ENCODE measurements at places on chromosomes 6 and 20.

DNA sequence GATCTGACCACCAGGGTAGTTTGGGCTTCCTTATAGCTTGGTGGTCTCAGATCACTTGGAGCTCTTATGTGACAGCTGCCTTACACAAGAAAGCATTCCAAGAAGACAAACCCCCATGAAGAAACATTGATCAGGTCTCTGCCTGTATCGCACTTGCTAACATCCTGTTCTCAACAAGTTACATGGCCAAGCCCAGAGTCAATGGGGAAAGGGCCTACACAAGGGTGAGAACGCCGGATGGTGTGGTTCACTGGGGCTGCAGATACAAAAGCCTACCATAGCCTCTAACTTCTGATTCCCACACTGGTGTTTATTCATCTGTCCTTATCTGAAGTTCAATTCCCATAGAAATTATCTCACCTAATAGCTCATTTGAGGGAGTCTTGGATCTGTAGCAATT, 235.5 kb downstream of the SYNDIG1 start:
- DNase-seq = no peak

DNA sequence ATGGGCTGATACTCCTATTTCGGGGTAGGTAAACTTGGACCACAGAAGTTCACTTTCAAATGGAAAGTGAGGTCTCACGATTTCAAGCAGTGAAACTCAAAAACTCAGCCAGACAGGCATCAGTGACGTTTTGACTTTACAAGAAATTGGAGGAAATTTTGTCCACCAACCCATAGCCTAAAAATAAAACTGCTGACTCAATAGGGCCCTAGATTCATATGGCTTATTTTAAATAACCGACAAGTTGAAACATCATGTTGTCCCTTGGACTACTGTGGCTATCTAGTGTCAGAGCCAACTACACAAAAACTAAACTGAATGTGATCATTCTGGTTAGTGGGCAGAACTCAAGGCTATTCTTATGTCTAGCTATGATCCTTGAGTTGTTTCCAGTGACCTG, 486.3 kb downstream of the GRIK2 start:
- no peak for DNase-seq

- DNase-seq = no peak
These were observed 256.9 kb upstream of the SASH1 start for GRCh38 chr6:148085631-148086331.

DNA sequence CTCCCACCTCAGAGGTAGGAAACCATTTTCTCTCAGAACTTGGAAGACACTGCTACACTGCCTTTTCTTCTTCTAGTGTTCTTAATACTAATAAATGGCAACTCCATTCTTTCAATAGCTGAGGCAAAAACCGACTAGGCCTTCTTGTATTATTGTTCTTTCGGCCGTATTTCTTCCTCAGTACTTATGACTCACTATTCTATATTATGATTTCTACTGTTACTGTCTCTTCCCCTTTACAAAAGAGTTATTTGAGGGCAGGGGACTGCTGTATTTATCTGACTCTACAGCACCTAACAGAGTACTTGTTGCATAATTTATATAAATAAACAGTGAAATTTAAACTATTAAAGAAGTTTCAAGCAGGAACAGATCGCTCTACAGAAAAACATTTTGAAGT, 3.1 kb downstream of the DNAAF9 start:
- DNase-seq = no peak

DNA sequence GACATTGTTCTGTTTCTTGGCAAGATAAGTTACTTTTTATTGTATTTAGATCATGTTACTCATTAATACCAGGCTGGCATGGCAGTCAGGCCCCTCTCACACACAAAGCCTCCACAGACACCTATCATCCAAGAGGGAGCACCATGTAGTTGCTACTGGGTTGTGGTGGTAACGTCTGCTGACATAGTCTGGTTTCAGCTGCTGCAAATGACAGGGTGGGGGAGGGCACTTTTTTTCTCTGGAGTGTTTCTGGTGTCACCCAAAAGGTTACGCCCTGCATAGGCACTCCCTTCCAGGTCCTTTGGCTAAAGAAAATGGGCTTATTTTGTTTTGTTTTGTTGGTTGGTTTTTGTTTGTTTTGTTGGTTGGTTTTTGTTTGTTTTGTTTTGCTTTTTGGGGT, 236.4 kb upstream of the RIMS1 start:
- peak; percentile 2 for DNase-seq

DNA sequence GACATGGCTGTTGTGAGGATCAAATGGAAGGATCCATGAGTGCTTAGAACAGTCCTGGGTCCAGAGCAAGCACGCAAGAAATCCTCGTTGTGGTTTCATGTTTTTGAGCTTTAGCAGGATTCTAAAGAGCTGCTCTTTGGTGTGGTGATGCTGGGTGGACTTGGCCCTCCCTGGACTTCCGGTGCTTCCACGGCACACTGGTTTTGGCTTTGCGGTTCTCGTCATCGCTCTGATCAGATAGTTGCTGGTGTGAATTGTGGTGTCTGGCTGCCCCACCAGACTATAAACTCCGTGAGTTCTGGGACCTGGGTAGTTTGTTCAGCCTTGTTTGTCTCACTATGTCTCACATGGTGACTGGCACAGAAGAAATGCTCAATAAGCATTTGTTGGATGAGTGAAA, 3.3 kb downstream of the HNF4A start:
- no peak for DNase-seq

DNA sequence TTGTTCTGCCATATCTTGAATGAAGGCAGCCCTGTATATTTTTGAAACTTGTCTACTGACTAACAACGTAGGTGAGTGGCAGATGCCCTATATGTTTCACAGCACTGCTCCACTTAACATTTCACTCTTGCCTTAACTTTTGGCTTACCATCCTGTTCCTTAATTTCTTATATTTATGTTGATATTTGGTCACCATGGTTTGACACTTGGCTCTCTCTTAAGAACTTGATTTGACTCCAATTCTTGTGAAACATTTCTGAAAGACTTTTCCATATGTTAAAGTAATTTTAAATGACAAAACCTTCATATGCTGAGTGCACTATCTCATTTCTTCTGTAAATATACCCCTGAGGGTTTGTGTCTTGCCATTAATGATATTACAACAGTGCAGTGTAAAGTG, 434.3 kb upstream of the IMPG1 start:
- no peak for DNase-seq

DNA sequence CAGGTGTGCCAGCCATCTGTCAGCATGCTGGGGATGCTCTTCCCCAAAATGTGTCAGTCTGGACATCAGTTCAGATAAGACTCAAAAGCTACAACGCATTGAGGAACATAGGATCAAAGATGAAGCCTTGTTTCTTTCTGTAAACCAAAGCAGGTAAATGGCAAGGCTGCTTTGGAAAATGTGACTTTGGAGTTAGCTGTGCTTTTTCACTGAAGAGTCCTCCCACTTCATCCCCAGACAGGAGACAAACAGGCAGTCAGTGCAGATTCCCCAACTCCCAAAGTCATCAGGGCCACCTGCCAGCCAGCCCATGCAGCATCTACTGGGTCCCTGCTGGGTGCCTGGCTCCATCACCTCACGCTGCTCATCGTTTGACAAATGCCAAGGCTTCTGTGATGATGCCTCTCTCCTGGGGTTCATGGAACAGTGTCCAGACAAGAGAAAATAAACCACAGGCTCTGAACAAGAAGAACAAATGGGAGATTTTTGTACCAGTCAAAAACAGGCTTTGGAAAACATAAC, 205.0 kb upstream of the BTBD3 start:
- no peak for DNase-seq

DNA sequence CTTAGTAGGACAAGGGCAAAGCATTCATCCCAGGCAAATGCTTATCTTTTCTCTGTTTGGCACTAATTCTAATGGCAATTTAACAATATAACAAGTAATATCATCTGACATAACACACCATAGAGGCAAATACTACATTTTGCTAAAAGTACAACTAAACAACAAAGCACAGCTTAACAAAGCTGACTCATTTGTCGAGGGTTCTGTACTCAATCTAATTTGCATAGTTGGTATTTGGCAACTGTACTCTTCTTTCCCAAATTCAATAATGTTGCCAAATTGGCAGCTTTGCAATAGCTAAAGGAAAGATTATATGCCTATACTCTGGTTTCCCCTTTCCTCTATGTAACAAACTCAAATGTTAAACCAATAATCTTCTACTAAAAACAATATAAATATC, 461.0 kb downstream of the PKHD1 start:
- no peak for DNase-seq

DNA sequence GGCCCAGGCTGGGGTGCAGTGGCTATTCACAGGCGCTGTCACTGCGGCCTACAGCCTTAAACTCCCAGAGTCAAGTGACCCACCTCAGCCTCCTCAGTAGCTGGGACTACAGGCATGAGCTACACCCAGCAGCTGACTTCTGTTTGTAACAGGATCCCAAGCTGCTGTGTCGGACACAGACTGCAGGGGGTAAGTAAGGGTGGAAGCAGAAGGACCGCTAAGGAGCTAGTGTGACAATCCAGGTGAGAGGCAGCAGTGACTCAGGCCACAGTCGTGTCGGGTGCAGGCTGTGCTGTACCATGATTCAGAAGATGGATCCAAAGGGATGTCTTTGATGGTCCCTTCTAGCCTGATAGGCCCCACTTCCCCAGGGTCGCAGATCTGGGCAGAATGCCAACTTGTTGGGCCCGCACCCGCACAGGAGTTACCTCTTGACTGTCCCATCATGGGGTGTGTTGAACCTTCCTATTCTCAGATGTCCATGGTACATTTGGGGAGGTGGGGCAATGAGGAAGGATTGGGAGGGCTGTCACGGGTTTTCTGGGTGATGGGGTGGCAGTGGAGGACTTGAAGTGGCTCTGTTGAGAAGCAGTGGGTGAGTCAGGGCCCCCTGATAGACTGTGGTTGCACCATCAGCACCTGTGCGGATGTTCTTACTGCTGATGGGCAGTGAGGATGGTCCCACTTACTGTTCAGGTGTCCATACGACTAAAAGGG, 25.3 kb downstream of the AAR2 start:
- no peak for DNase-seq

DNA sequence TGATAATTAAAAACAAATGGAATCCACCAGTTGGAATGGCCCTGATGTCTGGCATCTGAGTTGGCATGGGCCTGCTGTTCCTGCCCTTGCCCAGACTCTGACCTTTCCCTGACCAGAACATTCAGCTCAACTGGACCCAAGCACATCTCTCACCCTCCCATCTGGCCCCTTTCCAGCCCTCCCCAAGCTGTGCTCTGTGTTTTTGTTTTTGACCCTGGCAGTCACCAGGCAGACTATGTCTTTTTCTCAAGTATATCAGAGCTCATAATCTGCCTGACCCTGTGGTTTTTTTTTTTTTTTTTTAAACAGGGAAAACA, 117.6 kb downstream of the TRDN start:
- DNase-seq = no peak

GRCh38 chr20:51054233-51054632, 31.3 kb upstream of the KCNG1 start:
- DNase-seq = no peak

DNA sequence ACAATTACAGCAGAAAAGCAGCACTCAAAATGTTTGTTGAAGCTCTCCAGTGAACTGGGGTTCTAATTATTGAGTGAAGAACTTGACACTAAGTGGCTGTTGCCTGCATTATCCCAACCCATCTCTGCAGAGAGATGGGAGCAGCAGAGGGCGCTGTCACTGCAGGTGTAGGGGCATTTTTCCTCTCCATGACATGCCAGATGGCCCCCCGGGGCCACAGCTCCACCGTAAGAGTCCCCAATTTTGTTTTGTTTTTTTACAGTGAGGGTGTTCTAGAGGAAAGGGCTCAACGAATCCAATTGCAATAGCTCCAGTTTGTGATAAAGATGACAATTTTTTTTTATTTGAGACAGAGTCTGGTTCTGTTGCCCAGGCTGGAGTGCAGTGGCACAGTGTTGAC, 1.9 kb upstream of the FUCA2 start:
- peak; percentile 42 for DNase-seq

DNA sequence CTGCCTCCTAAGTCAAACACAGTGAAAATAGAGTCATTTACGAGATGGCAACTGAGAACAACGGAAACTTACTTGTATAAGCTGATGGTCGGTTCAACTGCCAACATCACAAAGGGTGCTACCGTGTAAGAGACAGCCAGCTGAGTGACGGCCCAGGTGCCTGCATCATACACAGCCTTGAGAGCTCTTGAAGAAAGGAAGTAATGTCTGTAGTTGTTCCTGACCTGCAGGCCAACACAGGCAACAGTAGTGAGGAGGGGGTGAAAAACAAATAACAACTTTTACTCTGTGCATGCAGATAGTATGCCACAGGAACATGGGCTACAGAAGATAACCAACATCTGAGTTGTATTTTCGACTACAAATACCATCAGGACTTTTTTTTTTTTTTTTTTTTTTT, 102.7 kb downstream of the MBOAT1 start:
- DNase-seq = no peak

DNA sequence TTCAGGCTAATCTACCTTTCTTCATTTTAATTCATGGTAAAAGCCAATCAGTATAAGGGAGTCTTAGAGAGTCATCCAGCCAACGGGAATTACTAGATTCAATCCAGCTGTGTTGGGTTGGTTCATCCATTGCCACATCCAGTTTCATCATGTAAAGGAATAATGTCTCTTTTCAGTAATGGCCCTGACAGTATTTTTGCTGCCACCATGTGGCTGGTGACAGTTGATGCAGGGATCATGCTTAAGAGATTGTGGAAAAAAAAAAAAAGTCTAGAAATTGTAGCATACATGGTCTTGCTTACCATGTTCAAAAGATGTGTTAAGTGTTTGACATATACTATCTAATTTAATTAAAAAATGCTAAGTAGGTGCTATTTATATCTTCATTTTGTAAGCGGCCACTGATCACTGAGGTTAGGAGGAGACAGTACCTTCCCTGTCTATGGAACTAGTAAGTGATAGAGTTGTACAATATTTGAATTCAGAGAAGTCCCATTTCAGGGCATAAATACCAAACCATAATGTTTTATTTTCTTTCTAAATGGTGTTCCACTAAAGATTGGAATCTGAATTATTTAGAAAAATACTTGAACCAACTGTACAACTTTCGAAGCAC, 135.9 kb downstream of the KHDRBS2 start:
- peak; percentile 84 for DNase-seq

GRCh38 chr6:26401389-26401986, 587 bp upstream of the BTN3A1 start:
- no peak for DNase-seq

GRCh38 chr6:168101590-168102314, 22.7 kb upstream of the FRMD1 start:
- DNase-seq = no peak

GRCh38 chr20:19251958-19252357, 39.5 kb downstream of the SLC24A3 start:
- DNase-seq = no peak

DNA sequence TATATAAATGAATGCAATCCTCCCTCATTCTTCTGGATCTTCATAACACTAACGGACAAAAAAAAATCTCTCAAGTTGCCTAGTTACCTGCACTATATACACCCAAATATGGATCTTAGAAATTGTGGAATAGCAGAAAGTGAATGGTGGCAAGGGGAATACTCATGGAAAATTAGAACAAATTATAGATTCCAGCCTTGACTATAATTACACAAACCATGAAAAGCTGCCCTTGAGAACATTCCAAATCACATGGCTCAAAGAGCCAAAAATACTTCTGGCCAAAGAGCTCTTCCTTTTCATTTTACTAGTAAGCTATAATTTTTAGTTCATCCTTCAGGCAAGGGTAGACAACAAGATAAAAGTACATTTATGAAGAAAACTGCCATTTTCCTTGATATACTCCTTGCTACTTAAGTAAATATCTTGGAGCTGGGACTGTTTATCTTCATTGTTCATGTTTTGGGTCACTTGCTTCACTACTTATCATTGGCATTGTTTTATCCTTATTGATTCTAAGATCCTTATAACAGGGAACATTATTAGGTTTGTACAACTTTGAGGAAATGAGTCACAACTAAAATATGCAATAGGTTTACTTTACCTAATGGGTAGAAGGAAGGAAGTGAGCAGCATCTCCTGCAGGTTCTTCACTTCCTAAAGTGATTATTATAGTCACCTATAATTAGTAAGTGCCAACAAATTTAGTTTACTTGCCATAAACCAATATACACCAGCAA, 6.4 kb upstream of the MTRES1 start:
- DNase-seq = no peak

Data from SK-MEL-5 (cell line).